ENCODE measurements at places on chromosomes 7 and 10. TPM values are rescaled to one million over a fixed set of nuclear protein-coding genes. Genes with fewer than 3 reads are reported as not detected.

DNA sequence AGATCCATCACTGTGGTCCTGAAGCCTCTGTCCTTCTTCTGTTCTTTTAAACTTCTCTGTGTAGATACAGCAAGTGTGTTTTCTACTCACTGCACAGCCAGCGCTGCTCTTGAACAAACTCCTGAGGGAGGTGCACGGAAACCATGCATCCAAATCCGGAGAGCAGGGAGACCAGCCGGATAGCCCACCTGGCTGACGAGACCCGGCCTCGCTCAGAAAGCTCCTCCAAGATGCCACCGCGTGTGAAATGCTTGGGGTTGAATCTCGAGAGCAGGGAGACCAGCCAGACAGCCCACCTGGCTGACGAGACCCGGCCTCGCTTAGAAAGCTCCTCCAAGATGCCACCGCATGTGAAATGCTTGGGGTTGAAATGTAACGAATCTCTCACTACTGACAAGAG, 602.0 kb downstream of the PTPRN2 start:
- H3K4me3 ChIP-seq: no peak overlapping the region
- no peaks in the 10 kb centered on the region for H3K4me1 ChIP-seq
- H3K27me3 ChIP-seq: no peaks in the 10 kb centered on the region
- no peaks in the 10 kb centered on the region for H3K36me3 ChIP-seq

DNA sequence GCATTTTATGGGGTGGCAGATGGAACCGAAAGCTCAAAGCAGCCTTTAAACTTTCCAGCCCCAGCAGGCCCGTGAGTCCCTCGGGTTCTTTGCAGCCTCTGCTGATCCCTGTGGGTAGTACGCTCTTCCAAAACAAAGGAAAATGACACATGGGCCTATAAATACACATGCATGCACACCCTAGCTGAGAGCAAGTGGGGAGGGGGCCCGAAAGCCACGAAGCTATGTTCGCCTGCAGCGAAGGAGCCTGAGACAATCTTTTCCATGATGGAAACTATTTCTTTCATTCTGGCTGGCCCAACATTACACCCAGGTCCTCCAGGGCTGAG, 32.2 kb downstream of the CALML5 start:
- no peak overlapping the region for H3K4me3 ChIP-seq
- peaks cover 2% of the 10 kb centered on the region for H3K4me1 ChIP-seq
- H3K36me3 ChIP-seq: no peaks in the 10 kb centered on the region
- H3K27me3 ChIP-seq: no peaks in the 10 kb centered on the region

- no peak overlapping the region for H3K4me3 ChIP-seq
- no peaks in the 10 kb centered on the region for H3K4me1 ChIP-seq
- no peaks in the 10 kb centered on the region for H3K27me3 ChIP-seq
- DNase-seq: no peak
Measured at GRCh38 chr7:16975712-16976111, 93.9 kb upstream of the AGR3 start.

- H3K27ac ChIP-seq: no peak overlapping the region
- no peaks in the 10 kb centered on the region for H3K27me3 ChIP-seq
- H3K4me1 ChIP-seq: peaks cover 2% of the 10 kb centered on the region
- DNase-seq: no peak
- no peak overlapping the region for H3K4me3 ChIP-seq
- no peaks in the 10 kb centered on the region for H3K36me3 ChIP-seq
Measured at GRCh38 chr10:70884741-70885140, 3.6 kb downstream of the PCBD1 start.

DNA sequence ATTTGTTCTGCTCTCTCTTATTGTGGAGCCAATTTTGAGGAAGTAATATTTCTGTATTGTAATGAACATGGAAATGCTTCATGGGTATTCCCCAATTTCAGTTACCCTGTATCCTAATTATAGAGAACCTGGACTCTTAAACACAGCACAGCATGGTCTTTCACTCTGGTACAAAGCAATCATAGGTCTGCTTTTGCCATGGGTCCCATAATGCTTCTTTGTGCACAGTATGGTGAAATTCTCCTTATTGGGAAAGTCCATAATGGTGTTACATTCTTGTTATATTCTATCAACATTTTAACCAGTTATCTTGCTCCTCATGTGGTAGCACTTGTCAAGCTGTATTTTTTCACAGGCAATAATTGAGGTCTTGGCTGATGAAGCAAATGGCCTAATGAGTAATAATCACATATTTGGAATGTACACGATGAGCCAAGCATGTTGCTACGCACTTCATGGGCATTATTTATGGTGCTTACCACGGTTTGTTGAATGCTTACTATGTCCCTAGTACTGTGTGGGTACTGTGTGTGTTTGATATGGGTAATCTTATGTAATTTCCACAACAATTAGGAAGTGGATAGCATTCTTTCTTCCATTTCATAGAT, 42.9 kb downstream of the PRKG1 start:
- no peak overlapping the region for H3K27ac ChIP-seq
- H3K4me1 ChIP-seq: no peaks in the 10 kb centered on the region
- H3K36me3 ChIP-seq: no peaks in the 10 kb centered on the region
- no peak overlapping the region for H3K4me3 ChIP-seq
- DNase-seq: no peak

The TMEM168 gene
- total RNA-seq: 16.5 TPM

The SORCS3 gene
- total RNA-seq: not detected

The GIMAP8 gene
- total RNA-seq: 7.2 TPM

The NUDCD3 gene
- total RNA-seq: 108 TPM

The ABCB1 gene
- 8.1 TPM for total RNA-seq

Data from ovary (tissue), 10 donors.